ENCODE measurements at places on chromosomes 7 and 10.

- H3K27me3 ChIP-seq: peaks cover 4% of the 10 kb centered on the region
- no peak overlapping the region for H3K27ac ChIP-seq
- no peaks in the 10 kb centered on the region for H3K4me1 ChIP-seq
- no peak for DNase-seq
- no peak overlapping the region for H3K4me3 ChIP-seq
These were observed 52.5 kb upstream of the LHFPL3 start for GRCh38 chr7:104275900-104276299.

DNA sequence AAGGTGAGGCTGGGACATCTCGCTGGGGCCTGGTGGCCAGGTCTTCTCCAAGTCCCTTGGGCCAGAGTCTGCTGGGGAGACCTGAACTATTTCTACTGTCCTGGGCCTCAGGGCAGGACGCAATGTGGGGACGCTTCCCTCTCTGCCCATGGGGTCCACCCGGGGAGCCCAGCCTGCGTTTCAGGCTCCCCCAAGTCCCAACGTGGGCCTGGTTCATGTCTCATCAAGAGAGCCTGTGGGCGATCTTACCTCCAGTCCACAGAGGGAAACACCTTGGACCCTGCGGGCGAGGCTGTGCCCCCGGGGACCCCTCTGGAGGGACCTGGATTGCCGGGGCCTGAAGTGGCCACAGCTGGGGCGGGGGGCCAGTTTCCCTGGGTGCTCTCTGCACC lies 91.7 kb downstream of the DNAJB6 start:
- DNase-seq: peak; percentile 4
- H3K4me3 ChIP-seq: no peak overlapping the region
- no peaks in the 10 kb centered on the region for H3K27me3 ChIP-seq
- peaks cover 6% of the 10 kb centered on the region for H3K4me1 ChIP-seq
- H3K27ac ChIP-seq: no peak overlapping the region

DNA sequence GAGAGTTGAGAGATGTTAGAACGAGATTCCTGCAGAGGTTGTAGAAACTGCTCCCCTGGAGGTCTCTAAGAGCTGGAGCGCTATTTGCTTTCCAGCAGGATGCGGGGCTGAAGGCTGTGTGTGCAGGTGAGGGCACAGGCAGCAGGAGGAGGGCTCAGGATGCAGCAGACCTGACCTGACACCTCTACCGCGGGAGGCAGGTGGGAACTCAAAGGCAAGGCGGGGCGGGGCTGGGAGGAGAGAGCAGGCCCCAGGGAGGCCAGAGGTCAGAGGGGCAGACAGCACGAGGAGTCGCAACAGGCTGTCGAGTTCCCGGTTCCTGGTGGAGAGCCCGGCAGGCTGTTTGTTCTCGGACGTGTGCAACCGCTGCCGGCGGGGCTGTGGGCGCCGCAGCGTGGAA lies 7.9 kb upstream of the CRTAC1 start:
- H3K4me1 ChIP-seq: peaks cover 13% of the 10 kb centered on the region
- no peaks in the 10 kb centered on the region for H3K36me3 ChIP-seq
- H3K27ac ChIP-seq: no peak overlapping the region
- H3K4me3 ChIP-seq: no peak overlapping the region

- no peak for DNase-seq
- peaks cover 40% of the 10 kb centered on the region for H3K4me1 ChIP-seq
These were observed 73.0 kb upstream of the SFMBT2 start for GRCh38 chr10:7483848-7484247.

GRCh38 chr10:11304906-11305585 lies 287.4 kb downstream of the CELF2 start:
- H3K36me3 ChIP-seq: peaks cover 41% of the 10 kb centered on the region
- DNase-seq: no peak
- no peaks in the 10 kb centered on the region for H3K27me3 ChIP-seq

GRCh38 chr7:131112431-131112830 lies 215.2 kb upstream of the MKLN1 start:
- H3K4me3 ChIP-seq: no peak overlapping the region
- no peak for DNase-seq
- H3K4me1 ChIP-seq: peaks cover 36% of the 10 kb centered on the region

GRCh38 chr10:63631991-63632390 lies 110.8 kb downstream of the REEP3 start:
- H3K27me3 ChIP-seq: no peaks in the 10 kb centered on the region
- H3K36me3 ChIP-seq: no peaks in the 10 kb centered on the region
- no peak overlapping the region for H3K27ac ChIP-seq
- peaks cover 62% of the 10 kb centered on the region for H3K4me1 ChIP-seq

DNA sequence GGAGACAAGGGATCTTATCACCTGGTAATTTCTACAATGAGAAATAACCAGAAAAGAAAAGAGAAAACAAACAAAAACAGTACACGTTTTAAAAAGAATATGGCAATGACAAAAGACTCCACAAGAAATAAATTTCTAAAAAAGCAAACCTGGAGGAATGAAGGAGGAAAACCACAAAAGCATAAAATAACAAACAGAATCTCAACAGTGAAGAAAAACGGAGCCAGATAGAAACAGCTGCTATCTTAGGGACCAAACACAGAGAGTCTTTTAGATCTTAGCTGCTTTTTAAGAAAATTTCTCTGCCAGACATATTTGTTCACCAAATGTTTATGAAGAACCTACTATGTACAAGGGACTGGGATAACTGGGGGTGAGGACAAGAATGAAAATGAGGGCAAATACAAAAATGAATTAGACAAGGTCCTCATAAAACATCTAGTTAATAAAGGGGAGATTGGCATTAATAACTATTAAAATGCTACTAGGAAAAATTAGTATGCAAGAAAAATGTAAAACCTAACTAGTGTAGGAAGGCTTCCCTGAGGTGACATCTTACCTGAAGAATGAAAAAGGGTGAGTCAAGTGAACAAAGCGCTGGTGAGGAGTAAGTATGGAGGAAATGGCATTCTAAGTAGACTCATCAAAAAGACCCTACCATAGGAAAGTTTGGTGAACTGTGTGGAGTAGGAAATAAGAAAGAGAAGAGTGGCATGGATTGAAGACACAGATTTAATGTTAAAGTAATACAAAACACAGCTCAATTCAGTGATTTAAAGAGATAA lies 34.3 kb downstream of the WASL start:
- H3K36me3 ChIP-seq: peaks cover 6% of the 10 kb centered on the region
- H3K27ac ChIP-seq: peak overlapping the region; percentile 29
- no peak for DNase-seq
- H3K27me3 ChIP-seq: no peaks in the 10 kb centered on the region

GRCh38 chr10:72466018-72466417 lies 111.3 kb upstream of the DNAJB12 start:
- peaks cover 6% of the 10 kb centered on the region for H3K36me3 ChIP-seq
- H3K27me3 ChIP-seq: no peaks in the 10 kb centered on the region
- no peak overlapping the region for H3K27ac ChIP-seq
- H3K4me1 ChIP-seq: no peaks in the 10 kb centered on the region
- no peak overlapping the region for H3K4me3 ChIP-seq
- no peak for DNase-seq

DNA sequence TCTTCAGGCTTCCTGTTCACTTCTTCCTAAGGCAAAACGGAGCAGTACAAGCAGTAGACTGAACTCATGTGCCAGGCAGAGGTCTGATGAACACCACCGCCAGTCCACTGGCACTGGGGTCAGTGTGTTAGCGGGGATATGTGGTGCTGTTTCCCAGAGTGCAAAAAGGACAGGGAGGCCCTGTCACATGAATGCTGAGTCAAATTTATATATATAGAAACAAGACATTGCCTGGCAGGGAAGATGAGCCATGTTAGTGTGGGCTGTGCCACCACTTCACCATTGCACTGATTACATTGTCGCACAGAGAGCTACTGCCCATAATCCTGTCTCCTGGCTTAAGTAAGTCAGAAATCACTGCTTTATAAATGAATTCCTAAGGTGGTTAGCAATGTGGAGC lies 122.2 kb upstream of the AMPH start:
- peaks cover 21% of the 10 kb centered on the region for H3K36me3 ChIP-seq
- no peaks in the 10 kb centered on the region for H3K27me3 ChIP-seq
- peaks cover 29% of the 10 kb centered on the region for H3K4me1 ChIP-seq
- H3K4me3 ChIP-seq: no peak overlapping the region
- H3K27ac ChIP-seq: peak overlapping the region; percentile 1

DNA sequence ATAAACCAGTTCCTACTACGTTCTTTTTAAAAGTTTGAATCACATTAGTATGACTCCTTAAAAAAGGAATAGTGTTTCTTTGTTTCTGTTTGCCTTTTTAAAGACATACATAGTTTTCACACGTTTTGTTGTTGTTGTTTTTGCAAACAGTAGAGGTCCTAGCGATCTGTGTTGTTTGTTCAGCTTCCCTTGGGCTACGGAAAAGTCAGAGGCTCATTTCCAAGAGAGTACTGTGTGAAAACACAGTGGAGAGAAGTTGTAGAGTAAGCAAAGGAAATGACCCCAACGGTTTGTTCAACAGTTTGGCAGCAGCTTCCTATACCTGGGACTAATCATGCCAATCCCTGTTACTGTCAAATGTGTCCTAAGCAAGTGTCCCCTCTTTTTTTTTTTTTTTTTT lies 87.1 kb upstream of the STEAP1 start:
- peaks cover 8% of the 10 kb centered on the region for H3K4me1 ChIP-seq
- DNase-seq: no peak
- H3K27ac ChIP-seq: no peak overlapping the region
- H3K27me3 ChIP-seq: no peaks in the 10 kb centered on the region
- H3K36me3 ChIP-seq: no peaks in the 10 kb centered on the region
- H3K4me3 ChIP-seq: no peak overlapping the region

- no peak overlapping the region for H3K4me3 ChIP-seq
- no peaks in the 10 kb centered on the region for H3K27me3 ChIP-seq
- peaks cover 23% of the 10 kb centered on the region for H3K4me1 ChIP-seq
- peak; percentile 50 for DNase-seq
- H3K36me3 ChIP-seq: no peaks in the 10 kb centered on the region
- H3K27ac ChIP-seq: no peak overlapping the region
These were observed 851.5 kb upstream of the COBL start for GRCh38 chr7:52168085-52168484.

GRCh38 chr10:89120931-89121763 lies 86.0 kb downstream of the CH25H start:
- H3K4me1 ChIP-seq: no peaks in the 10 kb centered on the region
- no peaks in the 10 kb centered on the region for H3K36me3 ChIP-seq
- no peaks in the 10 kb centered on the region for H3K27me3 ChIP-seq
- no peak overlapping the region for H3K4me3 ChIP-seq
- DNase-seq: no peak

- no peak overlapping the region for H3K27ac ChIP-seq
- peaks cover 11% of the 10 kb centered on the region for H3K36me3 ChIP-seq
- peaks cover 23% of the 10 kb centered on the region for H3K4me1 ChIP-seq
- H3K4me3 ChIP-seq: no peak overlapping the region
- no peaks in the 10 kb centered on the region for H3K27me3 ChIP-seq
These were observed 566.3 kb downstream of the GRM8 start for GRCh38 chr7:126686474-126686873.

- no peaks in the 10 kb centered on the region for H3K36me3 ChIP-seq
- H3K27me3 ChIP-seq: peaks cover 35% of the 10 kb centered on the region
- H3K4me1 ChIP-seq: no peaks in the 10 kb centered on the region
- H3K4me3 ChIP-seq: no peak overlapping the region
These were observed 14.4 kb downstream of the MYO1G start for GRCh38 chr7:44964384-44964830.

DNA sequence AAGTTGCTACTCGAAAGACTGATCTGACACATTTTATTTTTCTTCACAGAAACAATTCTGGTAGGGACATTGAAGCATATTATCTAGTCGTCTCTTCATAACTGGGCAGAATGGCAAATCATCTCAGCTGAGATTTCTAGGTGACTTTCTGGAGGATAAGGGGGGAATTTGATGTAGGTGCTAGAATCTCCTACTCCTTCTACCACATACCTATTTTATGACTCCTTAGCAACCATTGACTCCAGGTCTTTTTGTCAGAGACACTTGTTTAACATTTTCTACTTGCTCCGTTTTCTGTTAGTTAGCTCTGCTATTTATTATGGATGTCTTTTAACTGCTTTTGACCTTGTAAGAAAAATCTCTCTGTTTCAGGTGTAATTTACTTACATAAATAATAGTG lies 380.9 kb upstream of the SEMA3C start:
- peaks cover 12% of the 10 kb centered on the region for H3K4me1 ChIP-seq
- no peaks in the 10 kb centered on the region for H3K27me3 ChIP-seq
- H3K27ac ChIP-seq: no peak overlapping the region
- DNase-seq: no peak
- H3K4me3 ChIP-seq: no peak overlapping the region

DNA sequence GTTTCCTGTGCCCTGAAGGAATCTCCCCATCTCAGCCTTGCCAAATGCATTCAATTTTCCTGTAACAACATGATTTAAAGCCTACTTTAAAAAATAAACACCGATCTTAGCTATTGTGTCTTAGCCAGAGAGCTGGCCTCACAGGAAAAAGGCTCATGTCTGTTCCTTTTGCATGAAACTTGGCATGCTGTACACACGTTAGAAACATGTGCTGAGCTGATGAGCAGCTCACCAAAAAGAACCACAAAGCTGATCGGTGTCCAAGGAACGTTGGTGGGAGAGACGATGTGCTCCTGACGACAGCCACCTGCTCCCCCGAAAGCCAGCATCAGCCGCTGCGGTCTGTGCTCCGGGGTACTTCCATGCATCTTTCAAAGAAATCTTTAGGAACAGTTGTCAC lies 135.9 kb downstream of the ADARB2 start:
- H3K4me3 ChIP-seq: no peak overlapping the region
- no peak for DNase-seq
- H3K27me3 ChIP-seq: no peaks in the 10 kb centered on the region
- peaks cover 5% of the 10 kb centered on the region for H3K4me1 ChIP-seq

- H3K4me1 ChIP-seq: peaks cover 21% of the 10 kb centered on the region
- no peaks in the 10 kb centered on the region for H3K27me3 ChIP-seq
- DNase-seq: peak; percentile 55
- H3K27ac ChIP-seq: 0 out of 2 replicates have a peak overlapping the region, but pooled peaks have one; percentile 29
These were observed 32.1 kb downstream of the KCNMA1 start for GRCh38 chr10:77605466-77605865.

DNA sequence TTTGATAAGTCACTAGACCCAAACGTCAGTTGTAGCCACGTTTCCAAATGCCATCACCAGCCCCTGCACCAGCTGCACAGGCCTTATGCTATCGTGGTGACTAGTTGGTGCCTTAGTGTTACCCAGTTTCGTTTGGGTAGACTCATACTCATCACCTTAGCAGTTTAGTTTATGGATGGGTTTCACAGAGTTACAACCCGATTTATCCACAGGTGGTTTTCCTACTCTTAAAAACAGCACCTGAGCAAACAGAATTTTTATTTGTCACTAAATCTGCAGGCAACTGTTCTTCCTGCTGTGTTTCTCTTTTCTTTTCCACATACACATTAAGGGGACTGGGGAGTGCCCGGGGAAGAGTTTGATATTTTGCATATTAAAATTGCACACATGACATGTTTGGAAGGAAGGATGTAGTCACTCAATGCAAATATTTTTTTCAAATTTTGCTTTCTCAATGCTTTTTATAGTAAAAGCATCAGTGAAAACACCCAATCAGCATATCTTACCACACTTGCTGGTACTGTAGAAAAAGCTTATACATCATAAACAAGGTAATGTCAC lies 41.6 kb downstream of the PDSS1 start:
- no peak overlapping the region for H3K27ac ChIP-seq
- H3K4me3 ChIP-seq: no peak overlapping the region
- peaks cover 71% of the 10 kb centered on the region for H3K36me3 ChIP-seq
- H3K4me1 ChIP-seq: peaks cover 17% of the 10 kb centered on the region
- DNase-seq: no peak
